GM12892 (cell line): ENCODE measurements at places on chromosomes 6 and 20.
A peak's percentile ranks its signal among the peaks of the same experiment; 100 is the strongest.

DNA sequence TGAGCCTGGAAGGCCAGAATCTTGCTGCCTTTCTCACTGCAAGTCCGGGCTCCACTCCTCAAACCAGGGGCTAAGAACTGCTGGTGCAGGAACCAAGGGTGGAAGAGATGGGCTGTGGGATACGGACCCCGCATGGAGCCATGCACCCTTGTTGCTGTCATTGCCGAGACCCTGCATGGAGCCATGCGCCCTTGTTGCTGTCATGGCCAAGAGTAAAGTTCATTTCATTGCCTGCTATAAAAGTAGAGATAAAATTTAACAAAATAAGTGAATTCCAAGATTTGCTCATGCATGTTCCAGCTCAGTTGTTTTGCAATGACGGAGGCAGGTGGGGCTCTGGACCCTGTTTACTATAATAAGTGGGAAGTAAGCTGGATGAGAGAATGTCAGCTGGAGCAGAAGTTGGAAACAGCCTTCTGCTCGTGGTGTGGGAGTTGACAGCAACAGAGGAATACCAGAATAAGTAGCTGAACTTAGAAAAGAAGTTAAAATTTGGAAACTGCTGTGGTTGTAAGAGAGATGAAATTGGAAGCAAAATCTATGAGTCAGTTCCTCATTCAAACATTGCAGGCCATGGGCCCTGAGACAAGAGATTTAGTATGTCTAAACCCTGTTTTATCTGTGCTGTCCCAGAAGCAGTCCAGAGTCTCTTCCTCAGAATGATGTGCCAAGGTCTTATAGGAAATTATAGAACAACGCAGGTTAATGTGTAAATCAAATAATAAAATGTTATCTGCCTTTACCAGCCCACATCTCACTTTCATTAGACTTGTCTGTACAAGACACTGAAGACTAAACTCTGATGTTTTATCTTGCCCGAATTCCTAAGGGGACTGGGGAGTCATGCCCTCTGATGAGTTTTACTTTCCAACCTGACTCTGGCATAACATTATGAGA, 15.8 kb upstream of the THBS2 start:
- no peak for DNase-seq

GRCh38 chr6:163354761-163355425, 59.6 kb upstream of the QKI start:
- DNase-seq: no peak

DNA sequence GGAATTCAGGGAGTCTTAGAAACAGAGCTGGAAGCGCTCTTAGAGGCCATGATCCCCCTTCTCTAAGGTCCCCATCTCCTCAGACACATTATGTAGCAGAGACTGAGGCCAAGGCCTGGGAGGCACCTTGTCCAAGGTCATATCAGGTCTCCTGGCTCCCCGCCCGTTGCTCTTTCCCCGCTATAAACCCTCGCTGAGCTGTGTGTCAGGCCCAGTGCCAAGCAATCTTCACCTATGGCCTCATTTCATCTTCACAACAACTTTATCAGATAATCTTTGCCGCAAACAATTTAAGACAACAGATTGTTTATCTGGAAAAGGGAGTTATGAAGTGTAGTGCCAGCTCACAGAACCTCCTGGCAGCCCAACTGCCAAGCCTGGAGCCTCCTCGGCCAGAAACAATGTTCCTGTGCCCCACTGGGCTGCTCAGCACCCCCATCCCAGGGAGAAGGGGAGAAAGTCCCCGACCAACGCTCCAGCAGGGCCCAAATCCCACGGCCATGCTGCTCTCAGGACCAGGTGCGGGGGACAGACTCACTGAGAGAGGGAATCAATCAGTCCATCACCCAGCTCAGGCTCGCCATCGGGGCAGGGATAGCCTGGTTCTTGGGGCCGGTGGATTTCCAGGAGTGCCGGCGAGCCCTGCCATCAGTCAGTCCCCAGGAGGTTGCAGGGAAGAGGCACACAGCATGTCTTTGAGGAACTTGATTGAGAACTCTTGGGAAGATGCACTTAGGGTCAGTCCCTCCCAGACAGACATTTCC, 16.9 kb upstream of the FANCE start:
- no peak for DNase-seq

DNA sequence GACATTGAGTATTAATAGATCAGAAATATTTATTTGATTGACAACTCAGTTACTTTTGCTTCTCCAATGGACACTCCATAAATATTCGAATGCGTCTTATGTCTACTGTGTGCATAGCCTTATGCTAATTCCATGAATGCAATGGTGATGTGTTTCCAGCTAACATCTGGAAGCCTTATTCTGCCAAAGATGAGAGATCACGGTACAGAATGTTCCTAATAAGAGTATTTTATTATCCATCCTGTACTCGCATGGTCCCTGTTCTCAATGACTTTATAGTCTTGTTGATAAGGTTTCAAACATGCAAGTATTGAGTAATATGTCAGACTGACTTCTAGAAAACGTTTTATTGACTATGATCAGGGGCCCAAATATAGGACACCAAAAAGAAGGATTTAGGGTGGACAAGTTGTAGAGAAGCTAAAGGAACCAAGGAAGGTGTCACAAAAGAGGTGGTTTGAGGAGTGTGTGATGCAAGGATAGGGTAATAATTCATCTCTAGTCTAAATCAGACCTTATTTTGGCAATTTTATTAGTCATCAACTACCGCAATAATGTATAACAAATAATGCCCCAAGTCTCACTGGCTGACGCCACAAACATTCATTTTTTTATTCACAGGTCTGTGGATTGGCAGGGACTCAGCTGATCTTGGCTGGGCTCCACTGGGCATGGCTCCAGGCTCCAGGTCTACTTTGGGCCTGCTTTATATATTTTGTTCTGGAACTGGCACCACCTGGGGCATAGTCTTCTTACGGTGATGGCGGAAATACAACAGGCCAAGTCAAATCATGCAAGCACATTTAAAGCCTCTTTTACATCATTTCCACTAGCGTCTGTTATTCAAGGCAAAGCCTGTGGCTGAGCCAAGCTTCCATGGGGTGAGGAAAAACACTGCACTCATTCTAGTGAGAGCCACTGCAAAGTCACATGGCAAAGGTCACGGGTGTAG, 24.5 kb upstream of the CD83 start:
- no peak for DNase-seq

DNA sequence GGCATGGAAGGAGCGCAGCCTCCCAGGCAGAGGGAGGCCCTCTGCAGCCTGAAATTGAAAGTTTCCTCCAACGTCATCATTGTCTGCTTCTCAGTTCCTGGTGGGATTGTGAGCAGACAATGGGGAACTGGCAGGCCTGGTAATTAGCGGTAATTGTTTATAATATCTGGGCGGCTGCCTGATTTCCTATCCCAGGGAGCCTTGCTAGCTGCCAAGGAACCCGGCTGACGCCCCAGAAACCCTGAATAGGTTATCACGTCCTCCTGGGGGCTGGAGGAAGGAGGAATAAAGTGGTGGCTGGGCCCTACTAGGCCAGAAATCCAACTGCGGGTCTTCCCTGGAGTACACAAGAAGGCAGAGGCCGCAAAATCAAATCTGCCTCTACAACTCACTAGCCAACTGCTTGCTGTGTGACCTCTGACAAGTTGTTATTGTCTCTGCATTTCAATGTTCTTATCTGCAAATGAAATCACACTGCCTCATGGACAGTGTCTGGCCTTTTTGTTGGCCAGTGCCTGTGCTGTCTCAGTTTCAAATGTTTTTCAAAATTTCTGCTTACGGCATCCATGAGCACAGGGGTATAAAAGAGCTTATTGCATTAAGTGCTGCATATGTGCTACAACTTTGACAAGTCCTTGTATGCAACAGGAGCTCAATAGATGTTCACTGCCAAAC, 16.9 kb downstream of the KCNK15 start:
- DNase-seq: no peak

- DNase-seq: no peak
Observed at GRCh38 chr6:3382326-3383279, 74.2 kb downstream of the SLC22A23 start.

GRCh38 chr6:12291071-12291838, 1.1 kb downstream of the EDN1 start:
- no peak for DNase-seq

DNA sequence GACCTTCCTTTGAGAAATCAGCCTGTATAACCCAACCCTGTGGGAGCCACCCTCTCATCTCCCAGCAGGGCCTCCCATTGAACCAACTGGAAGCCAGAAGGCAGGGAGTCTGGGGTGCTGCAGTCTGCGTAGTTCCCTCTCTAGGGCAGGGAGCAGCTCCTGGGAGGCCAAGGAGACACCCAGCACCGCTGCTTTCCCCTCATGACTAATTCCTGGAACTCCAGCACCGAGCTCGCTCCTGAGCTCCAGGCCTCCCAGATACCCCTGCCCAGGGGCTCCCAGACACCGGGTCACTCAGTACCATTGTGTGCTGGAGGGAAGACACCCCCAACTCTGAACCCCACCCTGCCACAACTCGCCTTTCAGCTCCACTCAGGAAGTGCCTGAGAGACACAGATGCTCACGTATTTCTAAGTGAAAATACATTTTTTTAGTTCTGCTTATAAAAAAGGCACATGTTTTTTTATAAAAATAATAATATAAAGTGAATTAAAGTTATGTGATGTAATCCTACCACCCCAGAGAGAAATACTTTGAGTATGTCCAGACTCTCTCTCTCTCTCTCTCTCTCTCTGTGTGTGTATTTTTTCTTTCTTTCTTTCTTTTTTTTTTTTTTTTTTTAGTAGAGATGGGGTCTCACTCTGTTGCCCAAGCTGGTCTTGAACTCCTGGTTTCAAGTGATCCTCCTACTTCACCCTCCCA, 17.5 kb downstream of the PIM1 start:
- no peak for DNase-seq

- no peak for DNase-seq
Observed at GRCh38 chr6:48429021-48429420, 318.0 kb upstream of the PTCHD4 start.

DNA sequence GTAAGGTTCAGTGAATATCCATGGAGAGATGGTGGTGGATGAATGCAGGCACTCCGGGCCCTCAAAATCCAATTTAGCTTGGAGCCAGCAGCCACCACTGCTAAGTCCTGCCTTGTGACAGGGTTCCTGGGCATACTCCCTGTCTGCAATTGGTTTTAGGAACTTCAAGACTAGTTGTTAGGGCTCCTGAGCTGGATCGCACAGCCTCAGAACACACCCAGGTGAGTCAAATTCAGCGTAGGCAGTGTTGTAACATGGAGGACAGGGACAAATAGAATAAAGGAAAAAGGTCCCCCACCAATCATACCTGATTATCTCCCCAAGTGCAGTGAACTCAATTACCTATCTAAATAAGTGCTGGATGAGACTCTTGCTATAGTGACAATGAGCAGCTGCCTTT, 74.6 kb downstream of the PERP start:
- DNase-seq: no peak

GRCh38 chr20:43572891-43573290, 14.1 kb downstream of the SGK2 start:
- no peak for DNase-seq

GRCh38 chr6:56749632-56750151, 107.0 kb upstream of the DST start:
- DNase-seq: no peak

DNA sequence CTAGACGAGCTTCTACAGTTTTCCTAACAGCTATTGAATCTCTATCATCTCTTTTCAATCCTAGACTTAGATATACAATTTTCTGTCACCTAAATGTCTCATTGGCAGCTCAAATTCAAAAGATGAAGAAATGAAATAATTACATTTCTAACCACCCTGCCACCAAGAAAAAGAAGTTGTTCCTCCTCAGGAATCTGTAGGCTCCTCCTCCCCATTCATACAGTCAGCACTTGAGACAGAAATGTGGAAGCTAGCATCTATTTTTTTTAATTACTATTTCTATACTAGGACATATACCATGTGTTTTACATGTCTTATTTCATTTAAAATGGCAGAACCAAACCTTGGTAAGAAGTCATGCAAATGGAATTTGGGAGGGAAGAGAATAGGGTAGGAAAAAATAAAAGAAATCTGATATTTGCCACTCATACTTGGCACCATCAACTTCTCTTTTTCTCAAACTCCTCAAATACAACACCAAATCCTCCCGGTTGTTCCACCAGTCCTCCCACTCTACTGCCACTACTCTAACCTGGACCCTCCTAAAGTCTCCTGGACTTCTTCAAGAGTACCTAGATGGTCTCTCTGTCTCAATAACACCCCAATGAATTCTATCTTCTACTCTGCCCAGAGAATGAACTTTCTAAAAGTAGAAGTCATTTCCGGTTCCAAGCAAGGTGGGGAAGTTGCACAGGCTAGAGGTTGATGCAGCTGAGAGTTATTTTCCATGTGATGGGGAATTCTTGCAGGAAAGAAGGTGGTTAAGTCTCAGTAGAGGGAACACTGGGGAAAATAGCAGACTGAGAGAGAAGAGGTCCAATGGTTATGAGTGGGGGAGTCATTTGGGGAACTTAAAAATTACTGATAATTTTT, 54.1 kb downstream of the ATXN1 start:
- DNase-seq: no peak

GRCh38 chr20:18101125-18101810, 36.4 kb upstream of the KAT14 start:
- DNase-seq: no peak

GRCh38 chr6:42251500-42251899, 33.8 kb upstream of the MRPS10 start:
- no peak for DNase-seq

DNA sequence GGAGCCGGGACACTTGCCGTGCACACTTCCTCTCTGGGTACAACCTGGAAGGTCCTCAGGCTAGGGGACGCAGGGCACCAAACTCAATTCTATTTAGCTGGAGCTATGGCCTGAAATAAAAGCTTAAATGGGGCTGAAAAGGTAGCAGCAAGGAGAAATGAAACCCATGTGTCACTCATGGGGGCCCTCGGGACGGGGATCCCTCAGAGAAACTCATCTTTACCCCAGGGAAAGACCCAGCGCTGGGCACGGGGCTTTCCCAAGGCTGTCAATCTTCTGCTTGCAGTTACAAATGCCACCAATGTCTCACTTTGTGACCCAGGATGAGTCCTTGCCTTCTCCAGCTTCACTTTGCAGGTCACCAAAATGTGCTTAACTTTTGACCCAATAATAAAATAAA, 16.5 kb downstream of the SNAI1 start:
- DNase-seq: no peak

- no peak for DNase-seq
Observed at GRCh38 chr6:91149246-91149955, 562.5 kb upstream of the MAP3K7 start.

DNA sequence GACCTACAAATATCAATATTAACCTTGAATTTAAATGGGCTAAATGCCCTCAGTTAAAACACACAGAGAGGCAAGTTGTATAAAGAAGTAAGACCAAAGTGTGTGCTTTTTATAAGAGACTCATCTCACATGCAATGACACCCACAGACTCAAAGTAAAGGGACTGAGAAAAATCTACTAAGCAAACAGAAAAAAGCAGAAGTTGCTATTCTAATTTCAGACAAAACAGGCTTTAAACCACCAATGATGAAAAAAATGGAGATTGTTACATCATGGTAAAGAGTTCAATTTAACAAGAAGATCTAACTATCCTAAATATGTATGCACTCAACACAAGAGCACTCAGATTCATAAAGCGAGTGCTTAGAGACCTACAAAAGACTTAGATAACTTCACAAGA, 741.9 kb upstream of the MARCKS start:
- no peak for DNase-seq

- peak; percentile 62 for DNase-seq
Observed at GRCh38 chr6:169654598-169655391, 47.0 kb downstream of the WDR27 start.
